ENCODE measurements at places on chromosomes 3 and 15.

GRCh38 chr3:126665221-126665936, 10.5 kb upstream of the TXNRD3 start:
- no peak for DNase-seq

GRCh38 chr3:64417816-64418215, 192.6 kb upstream of the PRICKLE2 start:
- no peak for DNase-seq

- DNase-seq: peak; percentile 63
Observed at GRCh38 chr3:165206454-165207266, 10.5 kb upstream of the SLITRK3 start.

GRCh38 chr3:14884665-14885064, 62.7 kb upstream of the NR2C2 start:
- no peak for DNase-seq

DNA sequence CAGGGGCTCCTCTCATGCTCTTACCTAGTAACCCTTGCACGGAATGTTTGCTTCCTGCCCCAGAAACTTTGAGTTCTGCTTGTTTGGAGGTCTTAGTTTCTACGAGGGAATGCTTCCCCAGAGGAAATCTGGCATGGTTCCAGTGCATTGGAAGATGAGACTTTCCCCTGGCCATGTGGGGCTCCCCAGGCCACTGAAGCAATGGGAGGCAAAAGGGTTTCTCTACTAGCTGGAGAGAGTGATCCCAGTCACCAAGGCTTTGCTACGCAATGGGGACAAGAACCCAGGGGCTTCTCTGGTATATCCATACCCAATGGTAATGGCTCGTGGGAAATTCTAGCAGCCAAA, 44.2 kb upstream of the RPL32 start:
- no peak for DNase-seq

DNA sequence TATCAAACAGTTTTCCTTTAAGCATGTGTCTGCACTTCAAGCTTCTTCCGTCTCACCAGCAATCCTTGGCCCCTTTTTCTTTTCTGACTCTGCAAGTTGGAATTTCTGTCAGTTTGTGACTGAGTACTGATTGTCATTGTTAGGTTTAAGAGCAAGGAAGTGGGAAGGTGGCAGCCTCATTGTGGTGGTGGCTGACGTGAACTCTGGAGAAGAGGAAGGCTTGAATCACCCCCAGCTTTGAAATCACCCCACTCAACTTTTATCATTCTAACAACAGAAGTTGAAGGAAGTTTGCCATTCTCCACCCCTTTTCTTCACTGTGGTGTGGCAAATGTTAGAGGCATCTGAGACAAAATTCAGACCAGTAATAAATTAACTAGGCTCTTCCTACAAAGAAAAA, 231.6 kb upstream of the AGTR1 start:
- peak; percentile 6 for DNase-seq

DNA sequence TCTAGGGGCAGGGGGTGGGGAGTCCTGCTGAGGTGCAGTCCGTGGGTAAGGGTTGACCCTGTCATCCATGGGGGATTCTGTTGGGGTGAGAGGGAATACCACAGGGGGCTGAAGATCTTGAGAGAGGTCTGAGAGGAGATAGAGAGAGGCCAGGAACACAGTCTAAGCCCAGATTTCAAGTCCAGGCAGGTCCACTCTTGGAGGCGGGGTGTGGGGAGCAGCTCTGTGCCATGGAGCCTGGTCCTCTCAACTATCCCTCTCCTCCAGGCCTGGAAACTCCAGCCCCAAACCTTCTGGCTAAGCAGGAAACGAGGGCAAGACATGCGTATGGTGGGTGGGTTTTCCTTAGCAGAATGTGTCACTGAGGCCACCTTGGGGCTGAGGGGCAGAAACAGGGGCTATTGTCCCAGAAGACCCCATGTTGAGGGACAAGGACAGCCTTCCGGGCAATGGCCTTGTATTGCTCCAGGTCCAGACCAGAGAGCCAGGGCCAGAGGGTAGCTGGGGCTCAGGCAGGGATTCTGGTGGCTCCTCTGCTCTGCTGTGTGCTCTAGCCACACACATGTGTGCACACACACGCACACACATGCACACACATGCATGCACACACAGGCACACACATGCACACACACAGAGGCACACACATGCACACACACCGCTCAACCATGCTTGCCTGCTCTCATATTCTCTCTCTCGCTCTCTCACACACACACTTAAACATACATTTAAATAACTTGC, 48.6 kb upstream of the MAGEF1 start:
- DNase-seq: no peak

DNA sequence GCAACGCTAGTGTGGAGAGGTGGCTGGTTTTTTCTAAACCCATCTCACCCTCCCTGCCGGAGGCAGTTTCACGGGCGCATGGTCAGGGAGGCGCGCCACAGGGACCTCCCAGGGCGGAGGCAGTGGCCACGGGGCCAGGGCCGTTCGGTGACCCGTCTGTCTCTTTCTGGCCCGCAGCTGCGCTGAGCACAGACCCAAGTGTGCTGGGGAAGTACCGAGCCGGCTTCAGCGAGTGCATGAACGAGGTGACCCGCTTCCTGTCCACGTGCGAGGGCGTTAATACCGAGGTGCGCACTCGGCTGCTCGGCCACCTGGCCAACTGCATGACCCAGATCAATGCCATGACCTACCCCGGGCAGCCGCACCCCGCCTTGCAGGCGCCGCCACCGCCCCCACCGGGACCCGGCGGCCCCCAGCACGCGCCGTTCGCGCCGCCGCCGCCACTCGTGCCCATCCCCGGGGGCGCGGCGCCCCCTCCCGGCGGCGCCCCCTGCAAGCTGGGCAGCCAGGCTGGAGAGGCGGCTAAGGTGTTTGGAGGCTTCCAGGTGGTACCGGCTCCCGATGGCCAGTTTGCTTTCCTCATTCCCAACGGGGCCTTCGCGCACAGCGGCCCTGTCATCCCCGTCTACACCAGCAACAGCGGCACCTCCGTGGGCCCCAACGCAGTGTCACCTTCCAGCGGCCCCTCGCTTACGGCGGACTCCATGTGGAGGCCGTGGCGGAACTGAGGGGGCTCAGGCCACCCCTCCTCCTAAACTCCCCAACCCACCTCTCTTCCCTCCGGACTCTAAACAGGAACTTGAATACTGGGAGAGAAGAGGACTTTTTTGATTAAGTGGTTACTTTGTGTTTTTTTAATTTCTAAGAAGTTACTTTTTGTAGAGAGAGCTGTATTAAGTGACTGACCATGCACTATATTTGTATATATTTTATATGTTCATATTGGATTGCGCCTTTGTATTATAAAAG, 1.8 kb downstream of the HES1 start:
- DNase-seq: peak; percentile 56

- DNase-seq: no peak
Observed at GRCh38 chr15:54792526-54792925, 404.2 kb downstream of the RSL24D1 start.

DNA sequence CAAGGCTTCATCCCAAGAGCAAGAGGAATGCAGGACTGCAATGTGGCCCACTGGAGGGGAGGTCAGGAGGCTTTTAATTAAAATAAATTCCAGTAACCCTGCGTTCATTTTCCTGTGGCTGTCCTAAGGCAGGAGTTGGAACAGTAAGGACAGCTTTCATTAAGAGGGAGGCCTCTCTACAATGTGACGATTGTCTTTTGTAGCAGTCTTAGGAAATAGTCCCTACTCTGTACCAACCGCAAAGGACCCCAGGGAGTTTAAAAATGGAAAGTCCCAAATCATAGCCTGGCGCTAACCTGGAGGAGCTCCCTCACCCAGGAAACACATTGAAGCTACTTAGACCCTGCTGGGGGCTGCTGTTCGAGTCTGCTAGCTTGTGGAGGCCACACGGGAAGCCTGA, 62.8 kb downstream of the SYNM start:
- DNase-seq: no peak

- no peak for DNase-seq
Observed at GRCh38 chr3:150697646-150698045, 6.1 kb downstream of the ERICH6 start.

DNA sequence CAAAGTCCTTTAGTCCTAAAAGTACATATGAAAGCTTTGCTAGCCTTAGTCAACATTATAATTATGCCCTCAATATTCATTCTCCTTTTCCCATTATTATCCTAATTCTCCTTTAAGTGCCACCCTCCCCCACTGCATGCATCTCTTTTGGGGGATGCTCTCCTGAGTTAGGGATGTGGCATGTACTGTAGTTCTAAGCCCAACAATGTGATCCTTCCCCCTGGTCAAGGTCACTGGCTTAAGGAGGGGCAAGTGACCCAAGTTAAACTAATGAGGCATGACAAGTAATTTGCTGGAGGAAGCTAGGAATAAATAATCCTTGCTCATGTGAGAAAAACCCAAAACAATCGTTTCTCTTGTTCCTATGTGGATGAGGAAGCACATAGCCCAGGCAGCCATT, 343.9 kb upstream of the SUCLG2 start:
- DNase-seq: no peak

DNA sequence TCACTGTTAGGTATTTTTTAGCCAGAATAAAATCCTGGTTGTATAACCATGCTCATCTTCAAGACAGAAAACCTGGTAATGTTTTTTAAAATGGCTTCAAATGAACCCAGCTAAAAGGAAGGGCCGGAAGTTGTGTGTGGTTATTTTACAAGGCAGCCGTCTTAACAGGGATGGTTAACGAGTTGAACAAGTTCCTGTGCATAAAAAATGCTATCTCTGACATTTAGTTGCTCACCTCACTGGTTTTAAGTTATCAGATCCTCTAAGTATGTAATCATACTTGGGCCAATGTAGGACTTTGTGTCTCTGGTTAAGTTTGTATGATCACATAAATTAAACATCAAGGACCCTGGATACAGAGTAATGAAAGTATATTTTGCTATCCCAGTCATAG, 2.1 kb downstream of the ATP11B start:
- DNase-seq: peak; percentile 31

- no peak for DNase-seq
Observed at GRCh38 chr3:107222907-107223306, 154.3 kb upstream of the CCDC54 start.

DNA sequence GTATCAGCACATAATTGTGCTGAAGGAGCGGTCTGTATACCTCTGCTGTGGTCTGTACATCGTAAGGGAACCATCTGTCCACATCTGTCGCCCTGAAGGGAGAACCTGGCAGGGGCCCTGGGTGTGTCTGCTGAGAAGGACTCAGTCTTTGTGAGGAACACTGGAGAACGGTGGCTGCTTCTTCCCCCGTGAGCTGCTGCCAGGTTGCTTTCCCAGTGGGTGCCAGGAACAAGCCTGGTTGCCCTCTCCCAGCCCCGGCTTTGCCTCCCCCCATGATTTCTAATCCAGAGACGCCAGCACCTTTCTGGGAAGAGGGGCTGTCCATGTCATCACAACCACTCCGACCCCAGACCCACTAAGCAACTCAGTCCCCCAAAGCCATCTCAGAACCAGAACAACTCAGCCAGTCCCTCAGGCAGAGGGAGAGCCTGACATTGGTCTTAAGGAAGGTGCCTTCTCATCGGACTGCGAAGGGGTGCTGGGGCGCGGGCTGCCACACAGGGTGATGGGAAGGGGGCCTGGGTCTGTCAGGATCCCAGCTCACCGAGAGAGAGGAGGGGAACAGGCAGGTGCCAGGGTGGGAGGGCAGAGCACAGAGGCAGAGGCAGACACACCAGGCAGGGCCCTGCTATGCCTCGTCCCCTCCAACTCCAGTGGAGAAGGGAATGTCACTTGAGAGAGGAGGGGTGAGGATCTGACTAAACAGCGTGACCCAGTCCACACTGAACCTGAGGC, 8.5 kb downstream of the TNK2 start:
- no peak for DNase-seq

- DNase-seq: no peak
Observed at GRCh38 chr3:154122552-154122911, 1.3 kb downstream of the ARHGEF26 start.

GRCh38 chr15:73370151-73370550, 1.4 kb upstream of the HCN4 start:
- DNase-seq: no peak

- peak; percentile 91 for DNase-seq
Observed at GRCh38 chr3:4980229-4981203, 1.3 kb downstream of the BHLHE40 start.

DNA sequence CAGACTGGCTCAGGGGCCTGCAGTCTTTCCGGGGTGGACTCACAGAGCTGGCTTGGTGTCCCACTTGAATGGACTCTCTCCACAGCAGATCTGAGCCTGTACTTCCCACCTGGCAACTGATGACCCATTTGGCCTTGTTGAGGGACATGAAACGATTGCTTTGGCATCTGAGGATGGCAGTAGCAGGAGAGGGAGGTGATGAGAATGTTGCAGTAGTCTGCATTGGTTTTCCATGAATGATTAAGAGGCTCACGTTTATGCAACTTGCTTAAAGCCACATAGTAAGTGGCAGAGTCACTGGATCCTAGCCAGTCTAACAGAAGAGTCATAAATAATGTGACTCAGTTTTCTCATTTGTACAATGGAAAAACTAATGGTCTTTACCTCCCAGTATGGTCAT, 21.9 kb downstream of the IL20RB start:
- DNase-seq: no peak

DNA sequence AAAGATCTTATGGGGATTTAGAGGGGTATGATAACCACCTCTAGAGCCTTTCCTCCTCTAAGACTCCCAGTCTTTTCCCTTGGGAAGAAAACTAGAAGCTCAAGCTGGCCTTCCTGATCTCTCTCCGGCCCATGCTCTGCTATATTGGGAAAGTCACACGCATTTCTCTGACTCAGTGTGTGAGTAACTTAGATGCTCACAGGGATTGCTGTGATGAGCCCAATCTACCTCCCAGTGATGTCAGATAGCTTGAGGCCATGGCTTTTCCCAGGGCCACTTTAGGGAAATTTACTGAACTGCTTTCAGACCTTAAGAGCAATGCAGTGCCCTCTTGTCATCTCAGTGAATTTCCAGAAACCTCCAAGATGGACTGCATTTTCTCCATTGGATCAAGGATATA, 8.6 kb upstream of the ST8SIA2 start:
- DNase-seq: no peak

- peak; percentile 34 for DNase-seq
Observed at GRCh38 chr15:72306211-72306785, 13.7 kb downstream of the CELF6 start.

DNA sequence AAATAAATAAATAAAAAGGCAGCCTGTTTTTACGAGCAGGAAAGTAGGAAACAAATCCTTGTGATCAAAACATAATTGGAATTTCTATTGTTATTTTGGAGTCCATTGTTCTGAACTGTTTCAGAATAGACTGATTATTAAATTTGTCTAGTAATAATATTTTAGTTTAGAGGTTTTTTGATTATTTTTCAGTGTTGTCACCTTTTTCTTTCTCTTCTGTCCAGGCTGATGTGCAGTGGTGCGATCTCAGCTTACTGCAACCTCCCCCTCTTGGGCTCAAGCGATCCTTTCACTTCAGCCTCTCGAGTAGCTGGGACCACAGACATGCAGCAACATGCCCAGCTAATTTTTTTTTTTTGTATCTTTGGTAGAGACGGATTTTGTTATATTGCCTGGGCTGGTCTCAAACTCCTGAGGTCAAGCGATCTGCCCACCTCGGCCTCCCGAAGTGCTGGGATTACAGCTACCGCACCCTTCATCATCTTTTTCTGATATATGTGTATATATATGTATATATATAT, 38.0 kb downstream of the KAT2B start:
- DNase-seq: no peak

- no peak for DNase-seq
Observed at GRCh38 chr15:99085413-99086326, 19.2 kb upstream of the SYNM start.

- peak; percentile 66 for DNase-seq
Observed at GRCh38 chr3:134852893-134853351, 57.9 kb downstream of the EPHB1 start.
